Diencephalon (tissue), 1 donor: ENCODE measurements at places on chromosomes 16 and 17. TPM values are rescaled to one million over a fixed set of nuclear protein-coding genes. Genes with fewer than 3 reads are reported as not detected.

FA2H gene
- 0.23 TPM for total RNA-seq

TNFSF13 gene
- 1.6 TPM for total RNA-seq

ARMC7 gene
- 3.0 TPM for total RNA-seq

KRTAP4-4 gene
- not detected for total RNA-seq

SPN gene
- total RNA-seq: 0.23 TPM

HS3ST2 gene
- total RNA-seq: 4.2 TPM

KIF1C gene
- total RNA-seq: 13.8 TPM

KRT33B gene
- total RNA-seq: not detected
